ENCODE measurements at places on chromosomes 7 and 10.

GRCh38 chr7:94115316-94115715 is 111.2 kb upstream of the BET1 start:
- DNase-seq: no peak

- DNase-seq: no peak
Measured at GRCh38 chr7:17770710-17771375, 169.5 kb downstream of the SNX13 start.

- DNase-seq: no peak
Measured at GRCh38 chr7:8379264-8379663, 54.1 kb upstream of the NXPH1 start.

- no peak for DNase-seq
Measured at GRCh38 chr7:158720112-158720511, 15.5 kb upstream of the NCAPG2 start.

GRCh38 chr10:11025978-11026377 is 8.3 kb downstream of the CELF2 start:
- no peak for DNase-seq

DNA sequence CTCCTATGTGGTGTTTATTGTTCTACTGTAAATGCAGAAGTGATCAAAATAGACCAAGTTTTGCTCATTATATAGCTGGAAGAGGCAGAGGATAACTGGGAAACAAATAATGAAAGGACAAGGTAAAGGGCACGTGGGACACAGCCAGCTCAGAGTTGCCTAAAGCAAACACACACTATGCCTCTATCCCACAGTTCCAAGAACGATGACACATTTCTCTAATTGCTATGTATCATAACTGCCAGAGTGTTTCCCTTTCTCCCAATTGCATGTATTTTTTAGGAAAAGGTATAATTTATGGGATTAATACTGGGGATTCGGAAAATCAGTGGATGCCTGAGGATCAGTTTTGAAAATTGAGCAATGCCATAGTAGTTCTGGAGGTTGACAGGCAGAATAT is 49.0 kb downstream of the CCDC71L start:
- DNase-seq: no peak

GRCh38 chr7:17132726-17133125 is 165.7 kb upstream of the AHR start:
- DNase-seq: no peak

GRCh38 chr7:121480566-121481335 is 84.6 kb upstream of the FAM3C start:
- no peak for DNase-seq

GRCh38 chr10:67815571-67816059 is 22.4 kb downstream of the DNAJC12 start:
- peak; percentile 63 for DNase-seq

DNA sequence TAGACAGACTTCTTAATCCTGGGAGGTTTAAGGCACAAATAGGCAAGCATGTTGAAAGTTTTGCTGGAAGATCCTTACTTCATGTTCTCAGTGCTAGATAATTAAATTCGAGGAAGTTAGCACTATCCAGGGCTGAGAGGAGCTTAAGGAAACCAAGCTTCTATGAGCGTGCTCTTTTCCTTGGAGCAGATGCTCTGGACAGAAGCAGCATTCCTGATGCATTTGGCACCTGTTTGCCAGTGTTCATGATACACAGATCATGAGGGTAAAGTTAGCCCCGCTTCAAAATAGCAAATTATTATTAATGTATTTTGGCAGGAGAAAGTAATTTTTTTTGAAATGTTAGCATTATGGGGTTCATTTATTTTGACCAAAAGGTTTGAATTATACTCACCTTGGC is 9.4 kb downstream of the HDAC9 start:
- no peak for DNase-seq

DNA sequence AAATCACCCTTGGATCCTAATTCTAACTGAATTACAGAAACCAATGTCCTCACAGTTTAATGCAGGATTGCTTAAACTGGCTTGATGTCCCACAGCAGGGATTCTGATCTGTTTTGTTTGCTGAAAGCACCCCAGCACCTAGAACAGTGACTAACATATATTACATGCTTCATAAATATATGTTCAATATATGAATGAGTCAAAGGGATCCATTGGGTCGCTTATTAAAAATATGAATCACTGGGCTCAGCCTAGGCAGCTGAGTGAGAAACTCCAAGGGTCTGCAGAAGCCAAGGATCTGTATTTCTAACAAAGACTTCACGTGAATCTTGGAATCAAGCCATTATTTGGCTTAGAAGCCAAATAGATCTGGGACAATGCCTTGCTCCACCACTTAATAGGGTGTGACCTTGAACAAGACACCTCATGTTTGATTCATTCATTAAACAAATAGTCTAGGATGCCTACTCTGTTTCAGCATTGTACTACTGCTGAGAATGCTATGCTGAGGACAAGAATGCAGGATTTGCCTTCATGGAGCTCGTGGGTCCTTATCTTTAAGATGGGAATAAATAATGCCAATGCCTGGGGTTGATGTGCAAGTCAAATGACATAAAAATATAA is 103.4 kb upstream of the DLX6 start:
- DNase-seq: no peak

DNA sequence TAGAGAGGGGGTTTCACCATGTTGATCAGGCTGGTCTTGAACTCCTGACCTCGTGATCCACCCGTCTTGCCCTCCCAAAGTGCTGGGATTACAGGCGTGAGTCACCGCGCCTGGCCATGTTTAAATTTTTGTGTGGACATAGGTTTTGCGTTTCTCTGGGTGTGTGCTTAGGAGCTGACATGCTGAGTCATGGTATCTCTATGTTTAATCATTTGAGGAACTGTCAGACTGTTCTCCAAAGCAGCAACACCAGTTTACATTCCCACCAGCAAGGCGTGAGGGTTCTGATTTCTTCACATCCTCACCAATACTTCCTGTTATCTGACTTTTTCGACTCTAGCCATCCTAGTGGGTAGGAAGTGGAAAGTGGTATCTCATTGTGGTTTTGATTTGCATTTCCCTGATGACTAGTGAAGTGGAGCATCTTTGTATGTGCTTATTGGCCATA is 153.7 kb downstream of the DNAJB6 start:
- DNase-seq: peak; percentile 93

DNA sequence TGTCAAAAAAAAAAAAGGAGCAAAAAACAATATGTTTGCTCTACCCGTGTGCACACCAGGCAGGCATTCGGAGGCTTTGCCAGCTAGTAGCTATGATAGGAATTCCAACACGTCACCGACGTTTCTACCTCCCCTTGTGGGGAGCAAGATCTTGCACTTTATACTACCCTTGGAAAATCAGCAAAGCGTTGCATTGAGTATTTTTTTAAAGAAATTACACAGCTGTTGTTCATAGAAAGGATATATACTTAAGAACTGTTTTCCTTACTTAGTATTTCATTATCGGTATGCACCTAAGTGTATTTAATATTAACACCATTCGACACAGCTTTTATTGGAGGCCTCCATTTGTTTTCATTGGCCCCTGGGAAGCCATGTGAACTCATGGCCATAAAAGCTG is 159.9 kb upstream of the MGMT start:
- no peak for DNase-seq

GRCh38 chr7:69845721-69846495 is 247.6 kb downstream of the AUTS2 start:
- DNase-seq: no peak

GRCh38 chr10:15540727-15541126 is 169.6 kb upstream of the FAM171A1 start:
- DNase-seq: no peak

DNA sequence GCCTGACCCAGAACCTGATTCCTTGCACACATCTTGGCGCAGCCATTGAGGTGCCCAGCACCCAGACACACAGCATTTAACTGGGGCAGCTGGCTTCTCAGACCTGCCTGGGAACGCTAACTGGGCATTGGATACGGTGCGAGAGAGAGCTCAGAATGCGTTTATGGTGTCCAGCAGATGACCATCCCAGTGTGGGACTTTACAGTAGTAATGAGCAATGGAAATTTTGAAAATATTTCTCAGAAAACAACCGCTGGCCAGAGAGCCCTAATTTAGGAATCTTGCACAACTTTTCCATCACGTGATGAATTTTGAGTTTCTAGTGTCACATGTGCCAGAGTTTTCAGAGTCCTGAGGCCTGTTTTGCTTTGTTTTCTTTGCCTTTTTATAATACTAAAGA is 78.2 kb upstream of the SEC61G start:
- DNase-seq: no peak

GRCh38 chr7:28104041-28104541 is 76.5 kb downstream of the JAZF1 start:
- no peak for DNase-seq

DNA sequence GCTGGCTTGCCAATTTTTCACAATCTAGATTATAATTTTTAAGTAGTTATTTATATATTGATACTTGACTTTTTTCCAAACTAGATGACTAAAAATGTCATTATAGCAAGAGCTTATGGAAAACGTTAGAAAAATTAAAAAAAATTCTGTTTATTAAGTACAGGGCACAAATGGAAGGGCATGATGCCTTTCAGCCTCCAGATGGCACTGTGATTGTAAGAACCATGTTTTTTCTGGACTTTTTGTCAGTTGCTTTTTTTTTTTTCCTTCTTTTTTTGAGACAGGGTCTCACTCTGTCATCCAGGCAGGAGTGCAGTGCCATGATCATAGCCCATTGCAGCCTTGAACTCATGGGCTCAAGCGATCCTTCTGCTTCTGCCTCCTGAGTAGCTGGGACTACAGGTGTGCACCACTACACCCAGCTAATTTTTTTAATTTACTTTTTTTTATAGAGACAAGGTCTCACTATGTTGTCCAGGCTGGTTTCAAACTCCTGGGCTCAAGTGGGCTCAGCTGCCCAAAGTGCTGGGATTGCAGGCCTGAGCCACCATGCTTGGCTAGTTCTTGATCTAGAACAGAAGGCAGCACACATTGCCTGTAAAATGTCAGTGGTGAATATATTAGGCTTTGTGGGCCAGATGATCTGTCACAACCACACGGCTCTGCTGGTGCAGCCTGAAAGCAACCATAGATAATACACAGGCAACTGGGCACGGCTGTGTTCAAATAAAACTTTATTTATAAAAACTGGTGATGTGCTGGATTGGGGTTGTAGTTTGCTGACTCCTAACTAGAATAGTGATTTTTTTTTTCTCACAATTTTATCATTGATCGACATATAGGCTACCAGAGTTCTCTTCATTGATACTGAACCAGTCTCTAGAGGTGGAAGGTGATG is 27.4 kb downstream of the UCMA start:
- DNase-seq: no peak

GRCh38 chr7:96196676-96197075 is 125.2 kb downstream of the SLC25A13 start:
- DNase-seq: no peak

- no peak for DNase-seq
Measured at GRCh38 chr10:12489806-12490205, 140.5 kb downstream of the CAMK1D start.

DNA sequence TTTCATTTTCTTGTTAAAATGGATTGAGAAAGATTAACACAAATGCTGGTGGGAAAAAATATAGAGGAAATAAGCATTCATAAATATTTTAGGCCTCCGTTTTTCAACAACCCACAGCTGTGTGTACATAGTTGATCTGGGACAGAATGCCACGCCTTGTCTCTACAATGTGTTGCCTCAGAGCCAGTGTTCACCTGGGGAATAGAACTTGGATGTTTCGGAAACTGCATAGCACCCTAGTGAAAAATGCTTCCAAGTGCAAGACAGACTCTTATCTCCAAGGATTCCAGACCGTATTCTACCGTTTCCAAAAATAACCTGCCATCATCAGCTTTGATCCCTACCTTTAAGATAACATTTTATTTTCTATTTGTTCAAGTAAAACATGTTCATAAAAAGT is 260.9 kb downstream of the SDK1 start:
- no peak for DNase-seq

GRCh38 chr7:150329331-150330120 is 6.2 kb upstream of the ACTR3C start:
- no peak for DNase-seq

DNA sequence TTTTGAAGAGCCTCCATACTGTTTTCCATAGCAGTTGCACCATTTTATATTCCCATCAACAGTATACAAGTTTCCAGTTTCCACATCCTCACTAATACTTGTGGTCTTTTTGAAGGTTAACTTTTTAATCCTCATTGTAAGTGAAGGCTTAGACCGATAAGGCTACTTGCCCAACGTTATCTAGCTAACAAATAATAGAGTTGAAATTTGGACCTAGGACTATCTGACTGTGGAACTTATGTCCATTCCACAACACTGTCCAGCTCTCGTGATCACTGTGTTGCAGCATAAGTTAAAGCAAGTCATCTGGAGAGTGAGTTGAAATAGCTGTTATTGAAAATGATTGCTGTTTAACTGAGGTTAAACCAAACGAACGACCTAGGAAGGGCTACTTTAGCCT is 84.0 kb downstream of the ZNF92 start:
- DNase-seq: no peak

- no peak for DNase-seq
Measured at GRCh38 chr10:11042357-11042756, 24.7 kb downstream of the CELF2 start.

- DNase-seq: no peak
Measured at GRCh38 chr10:2992401-2993198, 74.7 kb upstream of the PFKP start.

- no peak for DNase-seq
Measured at GRCh38 chr10:58341947-58342346, 7.1 kb downstream of the UBE2D1 start.

DNA sequence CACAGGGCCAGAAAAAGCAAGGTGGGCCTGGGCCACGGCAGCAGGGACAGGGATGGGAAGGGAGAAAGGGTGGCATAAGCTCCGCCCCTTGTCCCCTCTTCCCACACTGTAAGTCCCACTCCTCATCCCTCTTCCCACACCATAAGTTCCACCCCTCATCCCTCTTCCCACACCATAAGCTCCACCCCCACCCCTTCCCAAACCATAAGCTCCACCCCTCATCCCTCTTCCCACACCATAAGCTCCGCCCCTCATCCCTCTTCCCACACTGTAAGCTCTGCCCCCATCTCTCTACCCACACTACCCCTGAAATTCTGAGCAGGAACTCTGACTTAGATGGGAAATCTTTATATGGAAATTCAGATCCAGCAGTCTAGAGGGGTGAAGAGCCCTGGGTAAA is 55.7 kb downstream of the HSPA12A start:
- DNase-seq: no peak

DNA sequence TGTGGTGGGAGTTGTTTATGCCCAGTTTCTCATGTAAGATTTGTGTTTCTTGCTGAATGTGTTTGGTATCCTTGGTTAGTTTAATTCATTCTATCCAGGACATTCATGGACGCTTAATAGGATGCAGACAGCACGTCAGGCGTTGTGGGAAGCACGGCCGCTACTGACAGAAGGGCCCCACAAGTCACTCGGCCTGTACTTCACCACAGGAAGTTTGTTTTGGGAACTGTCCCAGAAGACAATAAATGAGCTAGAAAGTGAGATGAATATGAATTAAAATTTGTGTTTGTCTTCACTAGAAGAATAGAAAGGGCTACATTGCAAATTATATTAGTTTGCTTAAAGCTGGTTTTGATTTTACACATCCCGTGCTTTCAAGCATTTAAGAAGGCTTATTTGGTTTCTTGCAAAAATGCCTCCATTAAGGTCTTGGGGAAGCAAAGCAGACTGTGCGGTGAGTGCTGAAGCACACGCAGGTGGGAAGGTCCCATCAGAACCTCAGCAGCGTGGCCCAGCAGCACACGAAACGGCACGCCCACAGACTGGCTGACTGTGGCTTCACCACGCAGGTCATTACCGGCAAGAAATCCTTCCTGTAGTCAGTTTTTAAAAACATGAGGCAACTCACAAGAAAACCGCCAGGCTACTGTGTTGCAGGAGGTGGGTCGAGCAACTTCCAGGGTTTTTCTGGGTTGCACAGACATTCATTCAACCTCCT is 74.1 kb downstream of the VIPR2 start:
- DNase-seq: peak; percentile 7

GRCh38 chr7:125383324-125383723 is 453.7 kb upstream of the POT1 start:
- no peak for DNase-seq
